ENCODE measurements at places on chromosomes 3 and 15.
A peak's percentile ranks its signal among the peaks of the same experiment; 100 is the strongest.

DNA sequence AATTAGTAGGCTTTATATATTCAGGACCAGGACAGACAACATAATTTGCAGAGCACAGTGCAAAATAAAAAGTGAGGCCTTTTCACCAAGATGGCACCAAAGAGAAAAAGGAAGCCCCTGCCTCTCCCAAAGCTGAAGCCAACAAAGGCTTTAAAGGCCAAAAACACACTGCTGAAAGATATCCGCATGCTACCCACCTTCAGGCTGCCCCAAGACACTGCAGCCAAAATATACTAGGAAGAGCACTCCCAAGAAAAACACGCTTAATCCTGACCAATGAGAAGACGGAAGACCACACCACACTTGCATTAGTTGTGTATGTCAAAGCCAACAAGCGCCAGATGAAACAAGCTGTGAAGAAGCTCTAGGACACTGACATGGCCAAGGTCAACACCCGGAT is 38.0 kb downstream of the PIK3CB start:
- DNase-seq = no peak

DNA sequence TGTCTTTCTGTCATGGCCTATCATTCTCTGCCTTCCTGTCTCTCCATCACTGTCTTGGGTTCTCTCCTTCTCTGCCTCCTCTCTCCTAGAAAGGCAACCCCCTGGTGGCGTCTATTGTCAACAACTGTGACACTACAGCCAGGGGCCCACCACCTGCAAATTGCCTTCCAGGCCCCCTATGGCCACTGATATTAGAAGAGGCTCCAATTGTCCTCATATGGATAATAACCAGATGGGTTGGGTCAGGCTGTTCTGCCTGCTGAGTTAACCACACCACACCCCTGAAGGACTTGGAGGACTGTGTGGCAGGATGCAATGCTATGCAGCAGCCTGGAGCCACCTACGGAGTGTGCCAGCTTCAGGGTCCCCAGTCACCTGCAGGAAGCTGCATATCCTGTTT is 665.0 kb downstream of the NTRK3 start:
- DNase-seq = no peak

DNA sequence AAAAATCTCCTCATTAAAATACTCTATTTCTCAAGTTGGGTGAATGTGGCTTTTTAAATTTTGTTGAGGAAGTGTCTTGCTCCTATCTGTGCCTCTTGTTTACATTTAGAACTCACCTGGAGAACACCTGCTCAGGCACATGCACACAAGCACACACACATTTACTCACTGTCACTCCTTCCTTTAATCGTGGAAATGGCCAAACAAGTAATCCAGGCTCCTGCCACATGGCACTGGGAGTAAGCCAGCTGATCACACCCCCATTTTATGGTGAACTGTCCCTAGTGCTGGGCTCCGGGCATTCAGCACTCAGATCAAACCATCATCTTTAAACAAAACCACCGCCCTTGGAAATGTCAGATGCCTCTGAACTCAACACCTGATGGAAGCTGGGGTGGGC is 204.7 kb upstream of the BHLHE40 start:
- DNase-seq = no peak

GRCh38 chr3:81864272-81864671 is 102.8 kb upstream of the GBE1 start:
- DNase-seq = no peak

- no peak for DNase-seq
Measured at GRCh38 chr3:36075491-36075890, 304.8 kb upstream of the STAC start.

DNA sequence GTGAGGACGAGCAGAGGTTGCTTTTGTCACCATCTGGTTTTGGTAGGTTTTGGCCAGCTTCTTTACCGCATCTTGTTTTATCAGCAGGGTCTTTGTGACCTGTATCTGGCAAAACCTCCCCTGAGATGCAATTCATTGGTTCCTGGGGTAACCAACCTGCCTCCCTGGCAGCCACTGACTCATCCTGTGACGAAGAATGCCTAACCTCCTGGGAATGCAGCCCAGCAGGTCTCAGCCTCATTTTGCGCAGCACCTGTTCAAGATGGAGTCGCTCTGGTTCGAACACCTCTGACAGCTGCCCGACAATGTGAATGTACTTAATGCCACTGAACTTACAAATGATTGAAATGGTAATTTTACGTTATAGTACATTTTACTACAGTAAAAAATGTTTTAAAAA is 6.8 kb upstream of the ADAMTS17 start:
- DNase-seq = no peak

DNA sequence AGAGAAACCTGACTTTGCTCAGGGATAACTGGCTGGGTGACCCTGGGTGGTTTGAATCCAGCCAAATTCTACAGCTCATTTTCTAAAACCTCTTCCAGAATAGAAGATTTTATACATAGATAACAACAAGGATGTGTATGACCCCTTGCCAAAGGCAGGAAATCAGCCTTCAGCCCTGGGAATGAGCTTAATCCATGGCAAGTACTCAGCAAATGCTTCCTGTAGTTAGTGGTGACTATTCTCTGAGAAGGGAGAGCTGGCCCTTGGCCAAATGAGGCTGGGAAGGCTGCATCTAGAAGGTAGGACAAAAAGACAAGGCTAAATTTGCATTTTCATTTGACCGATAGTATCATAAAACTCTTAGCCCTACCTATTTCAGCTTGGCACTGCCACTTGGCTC is 4.6 kb upstream of the HACD3 start:
- no peak for DNase-seq

DNA sequence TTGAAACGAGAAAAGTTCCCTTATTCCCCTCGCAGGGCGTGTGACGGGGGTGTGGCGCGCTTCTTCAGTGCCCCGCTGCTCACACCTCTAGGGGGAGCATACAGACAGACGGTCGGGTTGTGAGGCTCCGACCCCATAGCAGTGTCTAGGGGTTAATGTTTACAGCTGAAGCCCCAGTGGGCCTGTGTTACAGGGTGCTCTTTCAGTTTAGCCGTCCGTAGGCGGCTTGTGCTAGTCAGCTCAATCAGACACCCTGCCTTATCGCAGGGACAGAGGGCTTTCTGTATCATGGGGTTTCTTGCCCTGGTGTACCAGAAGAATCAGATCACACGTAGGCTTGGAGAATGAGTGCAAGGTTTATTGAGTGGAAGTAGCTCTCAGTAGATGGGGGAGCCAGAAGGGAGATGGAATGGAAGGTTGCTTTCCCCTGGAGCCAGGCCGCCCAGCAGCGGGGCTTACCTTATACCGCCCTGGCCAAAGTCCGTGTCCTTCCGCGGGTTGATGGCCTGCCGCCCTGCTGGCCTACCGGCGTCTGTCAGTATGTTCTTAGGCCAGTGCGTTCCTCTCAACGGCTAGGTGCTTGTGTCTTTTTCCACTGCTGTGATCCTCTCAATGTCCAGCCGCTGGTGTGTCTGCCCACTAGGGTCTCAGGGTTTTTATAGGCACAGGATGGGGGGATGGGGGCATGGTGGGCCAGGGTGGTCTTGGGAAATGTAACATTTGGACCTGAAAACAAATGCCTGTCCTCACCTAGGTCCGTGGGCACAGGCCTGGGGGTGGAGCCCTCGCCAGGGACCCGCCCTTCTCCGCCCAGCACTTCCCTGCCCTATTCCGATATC is 32.2 kb upstream of the ACP3 start:
- no peak for DNase-seq

- no peak for DNase-seq
Measured at GRCh38 chr3:63976161-63976871, 47.0 kb downstream of the PSMD6 start.

GRCh38 chr3:78994174-78995027 is 773.4 kb downstream of the ROBO1 start:
- DNase-seq = no peak

DNA sequence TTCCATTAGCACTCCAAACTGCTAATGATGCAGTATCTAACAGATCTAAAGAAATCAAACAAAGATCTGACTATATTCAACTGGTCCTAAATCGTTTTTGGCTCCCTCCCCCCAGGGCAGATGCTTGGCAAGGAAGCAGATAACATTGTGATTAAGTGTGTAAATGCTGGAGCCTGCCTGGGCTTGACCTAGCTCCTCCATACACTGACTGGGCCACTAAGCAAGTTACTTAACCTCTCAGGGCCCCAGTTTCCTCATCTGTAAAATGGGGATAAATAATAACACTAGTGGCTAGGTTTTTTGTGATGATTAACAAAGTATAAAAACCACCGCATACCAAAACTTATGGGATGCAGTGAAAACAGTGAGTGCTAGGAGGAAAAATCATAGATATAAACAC is 9.2 kb downstream of the EID1 start:
- DNase-seq = no peak

DNA sequence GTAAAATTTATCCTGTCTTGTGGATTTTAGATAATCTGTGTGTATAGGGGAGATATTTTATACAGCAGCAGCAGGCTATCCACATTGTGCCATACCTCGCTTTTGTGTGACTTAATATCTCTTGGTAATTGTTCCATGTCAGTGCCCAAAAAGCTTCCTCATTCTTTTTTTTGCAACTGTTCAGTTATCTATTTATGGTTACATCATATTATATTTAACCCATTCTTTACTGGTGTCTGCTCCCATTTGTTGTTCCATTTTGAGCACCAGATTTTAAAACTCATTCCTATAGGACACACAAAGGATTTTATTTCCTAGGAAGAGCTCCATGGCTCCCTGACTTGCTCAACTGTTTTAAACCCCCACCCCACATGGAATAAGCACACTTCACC is 86.3 kb upstream of the RASGRP1 start:
- DNase-seq = no peak

DNA sequence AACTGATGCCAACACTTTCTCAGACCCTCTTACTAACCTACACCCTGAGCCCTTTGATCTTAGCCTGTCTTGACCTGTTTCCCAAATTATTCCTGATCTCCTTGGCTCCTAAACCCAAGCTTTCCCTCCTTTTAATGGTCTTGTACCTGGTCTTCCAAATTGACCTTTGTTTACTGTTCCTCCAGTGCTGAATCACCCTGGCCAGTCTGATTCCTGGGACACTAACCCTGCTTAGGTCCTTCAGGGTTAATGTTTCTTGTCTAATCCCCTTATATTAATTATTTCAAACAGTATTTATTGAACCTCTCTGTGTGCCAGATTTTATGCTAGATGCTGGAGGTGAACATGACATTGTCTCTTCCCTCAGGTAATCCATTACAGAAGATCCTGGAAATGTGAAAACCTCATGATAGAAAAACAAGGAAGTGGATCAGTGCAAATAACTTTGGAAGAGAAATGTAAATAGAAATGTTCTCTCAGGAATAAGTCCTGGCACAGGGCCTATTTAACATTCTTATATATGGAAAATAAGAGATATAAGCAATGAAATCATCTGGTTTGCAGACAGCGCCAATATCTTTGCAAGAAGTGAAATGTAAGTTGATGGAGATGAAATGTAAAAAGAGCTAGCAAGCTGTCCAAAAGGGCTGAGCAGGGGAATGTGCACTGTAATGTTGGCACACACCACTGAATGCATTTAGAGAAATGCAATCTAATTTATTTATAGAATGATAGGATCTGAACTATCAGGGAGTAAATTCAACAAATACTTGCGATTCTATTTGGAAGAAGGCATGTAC is 20.7 kb downstream of the HGD start:
- no peak for DNase-seq

DNA sequence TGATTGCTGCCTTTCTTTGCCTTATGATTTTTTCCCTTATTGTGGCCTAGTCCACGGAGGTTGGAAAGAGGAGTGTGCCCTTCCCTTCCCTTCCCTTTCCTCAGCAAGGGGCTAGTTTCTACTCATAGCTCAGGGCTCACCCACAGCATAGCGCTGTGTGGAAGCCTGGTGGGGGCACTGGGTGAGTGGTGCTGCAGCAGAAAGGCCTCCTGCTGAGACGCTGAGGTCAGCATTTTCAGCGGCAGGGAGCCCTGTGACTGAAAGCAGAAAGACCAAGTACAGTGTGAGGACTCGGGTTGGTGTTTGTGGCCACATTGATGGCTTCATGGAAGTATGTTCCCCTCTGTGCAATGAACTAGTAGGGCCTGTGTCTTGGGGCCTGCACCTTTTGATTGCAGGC is 21.9 kb downstream of the CACNA1D start:
- no peak for DNase-seq

DNA sequence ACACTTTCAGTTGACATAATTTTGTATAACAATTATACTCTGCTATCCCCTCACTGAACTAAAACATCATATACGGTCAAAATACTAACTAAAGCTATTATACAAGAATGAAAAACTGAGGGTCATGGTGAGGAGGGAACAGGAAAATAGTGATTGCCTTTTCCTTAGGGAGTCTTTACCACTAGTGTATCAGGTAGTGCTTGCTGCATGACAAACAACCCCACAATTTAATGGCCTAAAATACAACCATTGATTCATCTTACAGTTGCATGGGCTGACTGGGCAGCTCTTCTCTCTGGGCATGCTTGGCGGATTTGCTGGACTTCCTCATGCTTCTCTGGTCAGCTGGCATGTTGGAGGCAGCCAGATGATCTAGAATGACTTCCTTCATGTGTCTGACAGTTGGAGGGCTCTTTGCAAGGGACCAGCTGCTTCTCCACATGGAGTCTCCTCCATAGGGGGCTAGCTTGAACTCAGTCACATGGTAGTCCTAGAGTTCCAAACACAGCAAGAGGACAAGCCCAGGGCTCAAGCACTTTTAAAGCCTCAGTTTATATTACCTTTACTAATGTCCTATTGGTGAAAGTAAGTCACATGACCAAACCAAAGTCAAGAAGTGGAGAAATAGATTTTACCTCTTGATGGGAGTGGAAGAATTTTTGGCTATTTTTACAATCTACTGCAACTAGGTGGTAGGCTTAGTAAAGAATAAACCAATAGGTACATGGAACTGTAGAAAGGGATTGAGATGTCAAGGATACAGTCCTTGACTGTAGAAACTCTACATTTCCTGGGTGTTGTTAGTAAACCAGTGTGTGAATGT is 18.8 kb downstream of the THAP10 start:
- DNase-seq = no peak

DNA sequence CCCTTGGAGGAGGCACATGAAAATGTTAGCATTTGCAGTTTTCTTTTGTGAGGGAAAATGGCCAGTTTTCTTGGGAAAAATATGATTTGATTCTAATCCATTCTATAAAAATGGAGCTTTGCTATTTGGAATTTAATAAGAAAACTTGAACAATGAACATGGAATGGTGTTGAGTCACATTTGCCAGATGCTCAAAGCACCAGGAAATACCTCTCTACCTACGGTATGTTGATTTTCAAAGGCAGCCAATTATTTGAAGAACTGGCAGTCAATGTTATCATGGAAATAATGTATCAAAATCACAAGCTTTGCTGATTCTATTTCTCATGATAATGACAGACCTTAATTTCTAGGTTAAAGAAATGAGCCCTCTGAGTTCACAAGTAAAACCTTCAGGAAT is 14.9 kb downstream of the NME9 start:
- no peak for DNase-seq

- no peak for DNase-seq
Measured at GRCh38 chr3:83321891-83322290, 1560.4 kb upstream of the GBE1 start.

- peak; percentile 77 for DNase-seq
Measured at GRCh38 chr15:98779463-98780071, 131.2 kb downstream of the IGF1R start.

- no peak for DNase-seq
Measured at GRCh38 chr3:158347966-158348365, 223.0 kb upstream of the MLF1 start.

All from activated naive CD4-positive, alpha-beta T cell treated with anti-CD3 and anti-CD28 coated beads, Interleukin-2, amount 50 U/mL, for 16 hours (primary cell).